Cortex of kidney (tissue), 1 donor: ENCODE measurements at places on chromosomes 6 and 20.

GRCh38 chr6:22069306-22069800 is 227.5 kb downstream of the PRL start:
- no peak for DNase-seq

GRCh38 chr6:4352731-4353130 is 217.4 kb upstream of the ECI2 start:
- DNase-seq: no peak

- no peak for DNase-seq
These were observed 160.9 kb downstream of the FRK start for GRCh38 chr6:115899730-115900282.

DNA sequence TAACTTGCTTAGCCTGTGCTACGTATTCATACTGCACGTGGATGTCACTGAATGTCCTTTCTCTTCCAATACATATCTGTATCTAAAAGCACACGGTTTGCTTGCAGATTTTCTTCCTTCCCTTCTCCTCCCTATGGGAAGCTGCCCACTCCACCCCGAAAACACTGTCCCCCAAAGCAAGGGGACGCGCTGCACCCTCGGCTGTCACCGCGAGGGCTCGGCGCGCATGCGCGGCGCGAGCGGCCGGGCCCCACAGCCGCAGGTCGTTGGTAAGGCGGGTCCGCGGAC is 659 bp downstream of the TMX4 start:
- DNase-seq: no peak

- DNase-seq: no peak
These were observed 124.2 kb downstream of the FHL5 start for GRCh38 chr6:96687121-96687520.

DNA sequence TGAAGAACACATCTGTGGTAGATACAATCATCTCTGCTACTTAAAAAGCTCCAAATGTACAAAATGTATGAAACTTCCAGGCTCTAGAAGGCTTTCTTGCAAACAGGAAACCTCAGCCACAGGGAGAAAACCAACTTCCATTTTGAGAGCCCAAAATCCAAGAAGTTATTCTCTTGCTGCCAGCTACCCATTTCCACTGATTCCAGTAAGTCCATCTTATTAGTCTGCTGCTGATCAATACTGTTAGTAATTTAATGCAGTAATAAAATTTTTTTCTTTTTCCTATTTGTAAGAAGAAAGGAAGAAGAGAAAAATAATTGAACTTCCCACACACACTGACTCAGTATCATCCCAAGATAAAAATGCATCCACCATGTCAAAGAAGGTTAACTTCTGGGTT is 169.5 kb downstream of the TASP1 start:
- DNase-seq: no peak

- DNase-seq: no peak
These were observed 60.4 kb upstream of the SUPT3H start for GRCh38 chr6:45438151-45438550.

GRCh38 chr20:19003366-19004336 is 190.1 kb downstream of the SCP2D1 start:
- DNase-seq: no peak

GRCh38 chr6:7939184-7939863 is 28.7 kb upstream of the TXNDC5 start:
- DNase-seq: no peak

DNA sequence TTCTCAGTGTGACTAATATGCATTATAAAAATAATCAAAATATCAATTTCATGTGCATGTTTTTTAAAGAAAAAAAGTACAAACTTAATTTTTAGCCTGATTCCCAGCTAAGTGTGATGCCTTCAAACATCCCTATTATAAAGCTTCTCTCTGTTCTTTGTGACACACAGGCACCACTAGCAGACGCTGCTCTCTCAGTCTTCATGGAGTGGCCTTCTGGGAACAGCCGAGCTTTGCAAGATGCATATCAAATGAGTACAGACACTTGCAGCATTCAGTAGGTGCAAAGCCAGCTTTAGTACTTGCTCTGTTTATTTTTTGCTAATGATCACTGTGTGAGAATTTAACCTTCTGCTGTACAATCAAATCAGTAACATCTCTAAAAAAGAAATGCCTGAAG is 340.0 kb downstream of the ADGRB3 start:
- no peak for DNase-seq

- DNase-seq: no peak
These were observed 66.6 kb downstream of the CDH26 start for GRCh38 chr20:60024801-60025200.

DNA sequence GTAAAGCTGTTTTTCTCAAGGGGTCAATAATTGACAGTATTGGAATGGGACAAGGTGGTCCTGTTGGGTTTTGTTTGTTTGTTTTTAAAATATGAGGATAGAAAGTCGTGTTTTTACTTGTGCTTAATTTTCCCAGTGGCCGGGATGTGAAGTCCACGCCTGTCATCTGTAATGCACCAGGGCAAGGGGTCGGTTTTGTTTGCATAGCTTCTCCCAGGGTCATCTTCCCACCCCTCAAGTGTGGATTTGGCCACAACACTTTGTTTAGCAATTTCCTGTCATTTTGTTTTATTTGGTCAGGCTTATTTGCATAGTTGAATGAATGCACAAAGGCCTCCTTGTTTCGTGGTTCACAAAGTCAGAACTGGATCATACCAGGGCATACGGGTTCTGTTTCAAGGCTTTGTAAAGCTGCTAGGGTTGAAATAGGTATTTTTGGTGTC is 29.8 kb downstream of the SYNJ2 start:
- DNase-seq: no peak

DNA sequence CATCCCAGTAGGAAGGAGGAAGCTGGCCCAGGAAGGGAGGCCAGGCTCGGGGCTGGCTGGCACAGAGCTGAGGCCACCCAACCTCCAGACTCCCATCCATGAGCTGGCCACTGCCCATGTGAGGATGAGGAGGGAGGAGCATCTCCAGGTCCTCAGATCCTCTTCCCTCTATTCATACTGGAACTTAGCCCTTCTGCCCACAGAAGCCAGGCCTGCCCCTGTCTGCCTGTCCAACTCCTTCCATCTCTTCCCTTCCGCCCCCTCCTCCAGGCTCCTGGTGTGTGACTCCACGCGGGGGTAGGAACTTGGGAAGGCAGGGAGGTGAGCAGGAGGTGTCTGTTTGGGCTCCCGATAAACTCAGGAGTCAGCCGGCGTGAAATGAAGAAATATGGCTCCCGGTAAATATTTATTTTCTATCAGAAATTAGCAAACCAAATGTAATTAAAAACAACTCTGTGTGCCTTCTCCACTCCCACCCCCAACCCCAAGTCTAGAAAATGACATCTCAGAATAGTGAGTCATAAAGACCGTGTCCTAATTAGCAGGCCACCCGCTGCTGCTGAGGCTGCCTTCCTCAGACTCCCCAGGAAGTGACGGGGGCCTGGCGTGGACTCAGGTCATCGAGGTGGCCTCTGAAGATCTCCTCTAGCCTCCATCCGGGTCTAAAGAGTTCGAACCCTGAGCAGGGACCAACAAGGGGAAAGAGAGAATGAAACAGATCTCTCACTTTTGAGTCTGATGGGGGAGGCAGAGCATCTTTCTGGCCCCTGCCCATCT is 81.9 kb downstream of the MDGA1 start:
- no peak for DNase-seq

DNA sequence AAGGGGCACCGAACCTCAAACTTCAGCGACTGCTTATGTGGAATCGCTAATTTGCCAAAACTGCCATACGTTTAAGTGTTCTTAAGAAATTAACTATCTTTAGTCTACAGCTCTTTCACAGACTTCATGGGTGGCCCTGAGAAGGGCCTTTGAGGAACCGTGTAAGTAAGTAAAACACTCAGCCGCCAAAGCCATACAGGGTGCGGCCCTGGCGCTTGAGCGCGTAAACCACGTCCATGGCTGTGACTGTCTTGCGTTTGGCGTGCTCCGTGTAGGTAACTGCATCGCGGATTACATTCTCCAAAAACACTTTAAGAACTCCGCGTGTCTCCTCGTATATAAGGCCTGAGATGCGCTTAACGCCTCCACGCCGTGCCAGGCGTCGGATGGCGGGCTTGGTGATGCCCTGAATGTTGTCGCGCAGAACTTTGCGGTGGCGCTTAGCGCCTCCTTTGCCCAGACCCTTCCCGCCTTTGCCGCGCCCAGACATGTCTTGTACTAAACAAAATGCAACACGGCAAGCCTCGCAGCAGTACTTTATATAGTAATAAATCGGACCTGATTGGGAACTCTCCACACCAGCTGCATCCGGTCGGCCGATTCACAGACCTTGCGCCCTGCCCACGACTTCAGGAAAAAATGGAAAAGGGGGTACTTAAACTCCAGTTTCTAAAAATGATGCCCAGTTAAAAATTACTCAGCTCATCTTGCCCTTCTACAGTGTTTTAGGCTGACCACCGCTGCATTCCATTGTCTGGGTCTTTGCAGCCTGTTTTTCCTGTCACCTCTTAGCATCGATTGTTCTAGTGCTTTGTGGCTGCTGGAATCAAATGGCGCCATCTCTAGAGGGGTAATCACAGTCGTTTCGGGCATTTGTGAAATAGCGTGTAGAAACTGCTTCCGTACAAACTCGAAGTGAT is 38.9 kb downstream of the OR2B2 start:
- DNase-seq: no peak

DNA sequence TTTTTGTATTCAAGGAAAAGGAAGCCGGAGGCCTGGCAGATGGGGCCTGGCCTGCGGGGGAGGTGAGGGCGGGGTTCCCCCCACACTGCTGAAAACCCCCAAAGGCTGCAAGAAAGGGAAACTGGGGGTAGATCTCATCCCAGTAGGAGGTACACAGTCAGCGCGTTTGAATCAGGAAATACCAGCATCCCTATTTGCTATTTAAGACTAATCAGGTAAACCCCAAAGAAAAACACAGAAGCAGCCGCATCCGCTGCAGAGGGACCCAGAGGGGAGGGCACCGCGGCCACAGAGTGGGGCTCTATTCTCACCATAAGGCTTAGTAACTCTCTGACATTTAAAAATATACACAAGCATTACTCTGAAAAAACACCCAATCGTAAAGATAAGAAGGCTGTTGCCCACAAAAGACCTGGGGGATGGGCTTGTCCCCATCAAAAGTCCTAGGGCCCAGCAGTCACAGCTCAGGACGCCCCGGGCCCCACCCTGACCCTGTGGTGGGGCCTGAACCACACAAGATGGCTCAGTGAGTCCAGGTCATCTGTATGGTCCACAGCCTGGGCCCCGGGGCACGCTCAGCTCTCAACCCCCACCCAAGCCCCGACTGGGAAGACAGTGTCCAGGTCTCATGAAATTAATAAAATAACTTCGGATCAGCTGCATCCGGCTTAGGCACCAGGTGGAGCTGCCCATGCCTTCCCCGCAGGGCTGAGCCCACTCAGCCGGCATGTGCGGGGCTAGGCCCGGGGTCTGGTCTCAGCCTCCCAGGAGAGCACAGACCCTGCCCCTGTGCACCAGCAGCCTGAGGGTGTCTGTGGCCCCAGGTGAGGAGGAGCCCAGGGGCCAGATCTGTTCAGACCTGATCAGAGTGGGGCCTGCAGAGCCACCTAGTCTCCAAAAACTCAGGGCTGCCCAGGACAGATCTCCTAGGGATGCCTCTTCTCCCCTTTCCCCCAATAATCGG is 31.0 kb downstream of the KCNQ2 start:
- DNase-seq: no peak

GRCh38 chr6:21942897-21943296 is 349.3 kb downstream of the SOX4 start:
- no peak for DNase-seq

DNA sequence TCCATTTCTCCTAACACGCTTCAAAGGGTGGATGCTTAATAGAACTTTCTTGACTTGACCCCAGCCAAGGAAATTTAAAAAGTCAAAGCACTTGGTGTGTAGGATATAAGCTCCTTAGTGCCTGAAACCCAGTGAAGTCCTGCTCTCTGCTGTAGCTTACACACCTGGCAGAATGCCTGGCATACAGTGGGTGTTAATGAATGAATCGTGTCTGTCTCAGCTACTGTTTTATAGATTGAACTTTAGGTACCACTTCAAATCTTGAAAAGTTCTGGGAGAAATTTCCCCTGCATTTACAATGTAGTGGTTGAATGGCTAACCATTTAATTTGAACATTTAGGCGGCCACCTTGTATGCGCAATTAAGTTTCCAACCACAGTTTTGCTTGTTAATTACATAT is 70.5 kb upstream of the ZNF217 start:
- no peak for DNase-seq

DNA sequence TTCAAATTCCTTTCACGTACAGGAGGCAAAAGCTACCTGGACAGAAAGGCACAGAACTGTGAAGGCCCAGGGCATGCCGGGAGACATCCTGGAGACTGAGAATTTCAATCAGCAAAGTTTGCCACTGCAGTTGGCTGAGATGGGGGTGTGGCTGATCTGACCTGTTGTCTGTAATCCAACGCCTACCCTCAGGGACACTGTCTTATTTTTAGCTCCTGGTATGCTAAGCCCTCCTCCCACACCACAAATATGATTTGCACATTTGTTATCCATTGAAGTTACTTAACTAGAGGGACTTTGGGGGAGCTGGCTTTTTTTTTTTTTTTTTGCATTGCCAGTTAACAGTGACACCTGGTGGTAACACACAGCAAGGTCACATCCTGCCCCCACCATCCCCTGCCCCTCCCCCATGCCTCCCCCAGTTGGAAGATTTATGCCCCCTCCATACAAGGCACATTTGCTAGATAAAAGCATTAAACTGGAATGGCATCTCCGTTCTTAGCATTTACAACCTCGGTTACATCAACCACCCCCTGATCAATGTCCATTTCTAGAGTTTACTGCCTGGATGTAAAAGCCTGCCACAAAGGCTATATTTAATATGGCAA is 40.4 kb downstream of the TTI1 start:
- DNase-seq: no peak

DNA sequence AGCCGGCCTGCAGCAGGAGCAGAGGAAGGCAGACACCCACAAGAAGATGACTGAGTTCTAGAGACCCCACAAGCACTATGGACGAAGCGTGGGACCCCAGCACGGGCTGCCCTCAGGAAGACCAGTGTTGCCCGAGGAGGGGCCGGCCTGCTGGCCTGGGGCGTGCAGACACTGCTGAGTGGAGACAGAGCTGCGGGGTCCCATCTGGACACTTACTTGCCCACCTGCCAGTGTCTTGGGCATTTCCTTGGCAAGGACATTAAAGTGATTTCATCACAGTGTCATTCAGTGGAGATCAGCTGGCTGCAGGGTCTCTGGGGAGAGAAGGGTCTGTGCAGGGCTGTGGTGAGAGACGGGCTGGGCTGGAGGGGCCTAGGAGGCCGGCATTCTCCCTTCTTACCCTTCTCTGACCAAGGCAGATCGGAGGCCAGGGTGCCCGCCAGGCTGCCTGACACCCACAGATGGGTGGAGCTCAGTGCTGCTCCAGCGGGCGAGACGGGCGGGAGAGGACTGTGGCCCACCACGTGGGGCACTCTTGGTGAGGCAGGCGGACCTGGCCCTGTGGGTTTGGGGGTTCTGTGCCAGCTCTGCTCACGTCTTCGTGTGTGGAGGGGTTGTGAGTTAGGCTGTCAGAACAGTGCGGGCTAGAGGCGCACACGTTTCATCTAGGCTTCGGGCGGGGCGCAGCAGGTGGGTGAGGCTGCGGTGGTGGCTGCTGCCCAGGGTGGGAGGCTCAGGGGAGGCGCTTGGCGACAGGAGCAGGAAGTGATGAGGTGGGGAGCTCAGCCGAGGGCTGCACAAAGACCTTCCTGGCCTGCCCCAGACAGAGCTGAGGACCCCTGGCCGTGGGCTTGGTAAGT is at the start of gene LIME1:
Gene LIME1 (plus strand): TSS at position 806 of the 860 bp plus-strand sequence. CDS start 886 bp downstream, outside the sequence.
- DNase-seq: no peak
